ENCODE measurements at places on chromosomes 11 and 22.

DNA sequence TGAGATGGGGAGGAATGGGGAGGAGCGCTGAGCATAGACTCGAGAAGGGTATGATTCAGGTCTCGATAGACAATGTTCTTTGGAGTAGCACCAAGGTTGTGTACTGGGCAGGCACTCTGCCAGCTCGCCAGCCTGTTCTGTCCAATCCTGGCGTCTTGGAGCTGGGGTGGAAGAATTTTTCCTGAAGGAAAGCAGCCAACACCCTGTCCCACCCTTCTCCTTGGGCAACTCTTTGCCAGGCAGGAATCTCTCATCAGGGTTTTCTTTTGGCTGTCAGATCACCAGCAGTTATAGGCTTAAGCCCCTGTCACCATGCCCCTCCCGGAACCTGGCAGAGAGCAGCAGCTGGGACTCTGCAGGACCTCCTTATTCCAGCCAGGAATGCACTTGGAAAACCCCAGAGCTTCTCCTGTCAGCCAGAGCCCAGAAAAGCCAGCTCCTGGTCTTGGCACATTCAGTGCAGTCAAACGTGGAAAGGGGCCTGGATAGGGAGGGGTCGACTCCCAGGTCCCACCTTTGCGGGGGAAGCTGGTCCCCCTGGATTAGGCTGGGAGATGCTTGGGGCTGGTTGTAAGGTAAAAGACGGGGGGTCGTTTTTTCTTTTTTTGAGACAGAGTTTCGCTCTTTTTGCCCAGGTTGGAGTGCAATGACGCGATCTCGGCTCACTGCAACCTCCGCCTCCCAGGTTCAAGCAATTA, 14.4 kb upstream of the SPTBN2 start:
- no peak for DNase-seq

GRCh38 chr11:59857439-59858434, 8.6 kb downstream of the TCN1 start:
- no peak for DNase-seq

DNA sequence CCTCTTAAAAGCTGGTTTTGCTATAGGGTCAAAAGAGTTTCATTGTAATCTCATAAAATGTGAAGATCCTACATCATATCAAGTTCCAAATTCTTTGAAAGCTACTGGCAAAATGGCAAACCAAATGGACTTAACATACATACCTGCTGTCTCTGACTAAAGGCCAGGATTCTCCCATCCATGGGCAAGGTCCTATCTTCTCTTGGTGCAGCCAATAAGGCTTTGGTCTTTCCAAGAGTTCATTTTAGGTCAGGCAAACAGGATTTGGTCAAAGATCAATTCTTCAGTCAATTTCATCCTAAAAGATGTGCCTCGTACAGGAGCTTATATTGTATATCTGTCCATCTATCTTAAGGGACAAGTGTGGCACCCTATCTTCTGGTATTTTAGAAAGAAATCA, 49.7 kb downstream of the CADM1 start:
- DNase-seq, result no peak

GRCh38 chr22:24120044-24120443, 61.2 kb upstream of the SUSD2 start:
- DNase-seq, result no peak

DNA sequence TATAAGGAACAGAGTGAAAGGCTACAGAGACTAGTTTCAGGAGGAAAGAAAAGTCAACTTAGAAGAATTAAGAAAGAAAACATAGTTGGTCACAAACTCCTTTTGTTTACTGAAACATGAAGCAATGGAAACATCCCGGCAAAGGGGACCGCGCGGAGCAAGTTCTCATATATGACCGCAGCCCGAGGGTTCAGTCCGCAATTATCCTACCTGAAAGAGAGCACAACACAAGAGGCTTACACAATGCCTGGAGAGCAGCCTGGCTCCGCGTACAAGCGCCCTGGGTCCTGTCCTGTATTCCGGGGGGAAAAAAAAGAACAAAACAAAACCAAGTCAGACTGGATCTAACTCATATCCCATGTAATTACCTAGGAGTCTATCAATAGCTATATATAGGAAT, 12.3 kb downstream of the RBM4B start:
- no peak for DNase-seq

All from fibroblast of skin of back (primary cell).